ENCODE measurements at places on chromosomes 3 and 15. TPM values are rescaled to one million over a fixed set of nuclear protein-coding genes. Genes with fewer than 3 reads are reported as not detected.

TRPM1 gene
- not detected for total RNA-seq

DNA sequence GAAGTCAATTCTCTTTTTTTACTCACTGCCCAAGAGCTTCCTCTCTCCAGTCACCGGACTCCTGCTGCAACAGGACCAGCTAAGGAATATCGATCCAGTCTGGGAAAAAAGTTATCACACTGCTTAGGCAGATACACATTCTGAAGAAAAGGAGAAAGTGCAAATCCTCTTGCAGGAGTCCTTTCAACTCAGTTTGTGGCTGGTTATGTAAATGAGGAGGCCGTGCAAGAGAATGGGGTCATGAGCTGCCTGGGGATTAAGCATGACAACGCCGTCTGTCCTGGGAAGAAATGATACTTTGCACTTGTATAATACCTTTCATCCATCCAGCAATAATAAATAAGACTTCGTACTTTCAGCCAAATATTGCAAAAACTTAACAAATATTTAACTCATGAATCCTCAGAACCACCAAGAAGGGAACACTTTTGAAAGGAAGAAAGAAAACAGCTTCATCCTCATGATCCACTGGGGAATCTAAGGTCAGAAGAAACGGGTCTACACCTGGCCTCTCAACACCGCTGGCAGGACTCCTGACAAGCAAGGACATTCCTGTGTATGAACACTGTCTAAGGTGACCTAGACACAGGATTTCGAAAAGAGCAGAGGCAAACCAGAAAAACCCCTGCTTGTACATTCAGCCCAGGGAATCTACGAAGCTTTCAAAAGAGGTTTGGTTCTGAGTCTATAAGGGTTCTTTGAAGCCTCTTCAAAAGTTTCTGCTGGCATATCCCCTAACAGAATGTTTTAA is 13.1 kb upstream of the WWTR1 start:
- H3K36me3 ChIP-seq, result no peaks in the 10 kb centered on the region
- H3K27me3 ChIP-seq, result peaks cover 7% of the 10 kb centered on the region
- no peak overlapping the region for H3K27ac ChIP-seq
- no peak for DNase-seq
- no peaks in the 10 kb centered on the region for H3K4me1 ChIP-seq

- no peaks in the 10 kb centered on the region for H3K27me3 ChIP-seq
- peak overlapping the region; percentile 61 for H3K27ac ChIP-seq
- H3K4me1 ChIP-seq, result peaks cover 22% of the 10 kb centered on the region
- H3K36me3 ChIP-seq, result peaks cover 32% of the 10 kb centered on the region
- no peak for DNase-seq
Observed at GRCh38 chr15:75416584-75416983, 34.9 kb downstream of the SIN3A start.

DNA sequence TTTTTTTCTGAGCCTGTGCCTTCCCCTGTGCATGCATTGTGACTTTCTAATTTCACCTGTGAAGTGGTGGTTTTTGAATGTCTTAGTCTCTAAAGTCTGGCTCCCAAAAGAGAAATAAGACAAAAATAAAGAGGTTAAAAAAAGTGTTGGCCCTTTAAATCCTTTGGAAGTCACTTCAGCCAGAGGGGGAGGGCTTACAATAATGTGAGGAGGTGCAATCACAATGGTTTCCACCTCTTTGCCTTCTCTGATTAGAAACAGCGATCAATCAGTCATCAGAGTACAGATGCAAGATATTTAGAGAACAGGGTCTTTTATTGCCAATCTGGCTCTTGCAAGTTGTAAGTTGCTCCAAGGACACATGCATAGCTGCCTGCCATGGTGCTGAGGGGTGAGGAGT is 64.1 kb upstream of the GCSAM start:
- no peak for DNase-seq
- no peaks in the 10 kb centered on the region for H3K36me3 ChIP-seq
- no peak overlapping the region for H3K27ac ChIP-seq
- H3K27me3 ChIP-seq, result peaks cover under 1% of the 10 kb centered on the region
- H3K4me3 ChIP-seq, result no peak overlapping the region

- H3K36me3 ChIP-seq, result no peaks in the 10 kb centered on the region
- no peaks in the 10 kb centered on the region for H3K4me1 ChIP-seq
- no peak for DNase-seq
- H3K27me3 ChIP-seq, result peaks cover 11% of the 10 kb centered on the region
Observed at GRCh38 chr15:57494581-57494980, 97.1 kb upstream of the MYZAP start.

- H3K4me1 ChIP-seq, result no peaks in the 10 kb centered on the region
- H3K27me3 ChIP-seq, result no peaks in the 10 kb centered on the region
- no peak for DNase-seq
- peaks cover 11% of the 10 kb centered on the region for H3K36me3 ChIP-seq
Observed at GRCh38 chr3:126835472-126836219, 131.6 kb downstream of the CHCHD6 start.

DNA sequence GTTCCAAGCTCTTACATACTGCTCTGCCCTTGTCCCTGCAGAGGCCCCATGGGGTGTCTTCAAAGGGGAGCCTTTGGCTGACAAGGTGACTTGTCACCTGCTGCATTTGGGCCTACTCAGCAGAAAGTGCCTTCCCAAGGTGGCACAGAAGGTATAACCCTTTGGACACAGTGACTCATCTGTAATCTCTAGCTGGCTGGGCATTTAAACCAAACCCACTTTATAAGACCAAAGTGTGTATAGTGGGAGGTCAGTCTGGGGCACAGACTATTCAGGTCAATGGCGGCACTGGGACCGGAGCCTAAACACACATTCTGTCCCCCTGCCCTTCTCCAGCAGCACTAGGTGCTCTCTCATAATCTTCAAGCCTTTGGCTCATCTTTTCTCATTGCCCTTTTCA is 35.1 kb downstream of the GJD2 start:
- H3K4me3 ChIP-seq, result no peak overlapping the region
- no peak for DNase-seq
- no peaks in the 10 kb centered on the region for H3K36me3 ChIP-seq
- peaks cover 33% of the 10 kb centered on the region for H3K27me3 ChIP-seq

- H3K27ac ChIP-seq, result no peak overlapping the region
- DNase-seq, result no peak
- H3K4me3 ChIP-seq, result no peak overlapping the region
- H3K36me3 ChIP-seq, result peaks cover 21% of the 10 kb centered on the region
- H3K27me3 ChIP-seq, result no peaks in the 10 kb centered on the region
Observed at GRCh38 chr3:67534594-67534993, 119.8 kb downstream of the SUCLG2 start.

All from activated naive CD4-positive, alpha-beta T cell treated with anti-CD3 and anti-CD28 coated beads for 36 hours (primary cell).